ENCODE measurements at places on chromosomes 12 and 14.

DNA sequence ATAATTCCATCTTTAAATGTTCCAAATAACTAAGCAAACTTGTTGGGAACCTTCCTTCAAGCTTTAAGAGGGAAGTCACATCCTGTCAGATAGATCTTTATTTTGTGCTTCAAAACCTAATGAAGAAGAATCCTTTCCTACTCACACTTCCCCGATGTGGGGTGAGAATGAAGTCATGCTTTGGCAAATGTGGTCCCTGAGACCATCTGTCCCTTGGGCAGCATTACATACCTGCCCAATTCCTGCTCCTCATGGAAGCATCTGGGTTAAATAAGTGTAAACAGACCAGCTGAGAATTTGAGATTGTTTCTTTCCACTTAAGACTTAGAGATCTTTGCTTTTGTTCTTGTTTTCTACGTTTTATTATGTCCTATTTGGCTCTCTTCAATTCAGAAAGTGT is 606.0 kb upstream of the TMEM132C start:
- DNase-seq = no peak

GRCh38 chr12:114562654-114563053 is 121.3 kb downstream of the TBX3 start:
- no peak for DNase-seq

GRCh38 chr14:78157494-78158437 is 12.4 kb upstream of the NRXN3 start:
- DNase-seq = no peak

DNA sequence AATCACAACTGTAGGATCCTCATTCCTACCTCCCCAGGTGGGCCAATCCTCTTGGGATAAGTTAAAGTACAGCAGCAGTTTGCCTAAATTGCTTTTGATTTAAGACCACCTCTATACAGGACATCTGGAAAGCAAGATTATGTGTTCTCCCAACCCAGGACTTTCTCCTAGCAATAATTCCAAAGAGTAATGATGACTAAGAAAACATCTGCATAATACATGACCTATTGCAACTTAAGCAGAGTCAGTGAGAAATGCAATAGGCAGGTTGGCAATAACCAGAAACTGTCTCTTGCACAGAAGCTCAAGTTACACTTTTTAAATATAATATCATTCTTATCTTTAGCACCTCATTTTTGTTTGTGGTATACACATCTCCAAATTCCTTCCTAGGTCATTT is 275.4 kb downstream of the TRHDE start:
- DNase-seq = no peak

DNA sequence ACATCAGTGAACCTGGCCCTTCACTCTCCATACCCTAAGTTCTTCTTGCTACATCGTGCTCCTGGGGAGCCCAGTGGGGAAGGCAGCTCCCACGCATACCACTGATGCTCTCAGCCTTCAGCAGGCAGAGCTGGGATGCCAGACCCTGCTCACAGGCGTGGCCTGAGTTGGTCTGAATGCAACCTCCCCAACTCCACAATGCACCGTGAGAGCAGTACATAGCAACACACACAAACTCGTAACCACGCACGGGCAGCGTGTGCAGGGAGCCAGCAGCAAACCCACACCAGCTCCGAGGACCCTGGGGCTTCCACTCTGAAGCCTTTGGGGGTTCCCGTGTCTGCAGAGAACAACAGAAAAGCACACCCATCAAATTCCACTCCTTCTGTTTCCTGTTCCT is 37.3 kb downstream of the ANO2 start:
- DNase-seq = no peak

GRCh38 chr12:56622535-56622934 is 7.6 kb downstream of the BAZ2A start:
- no peak for DNase-seq

DNA sequence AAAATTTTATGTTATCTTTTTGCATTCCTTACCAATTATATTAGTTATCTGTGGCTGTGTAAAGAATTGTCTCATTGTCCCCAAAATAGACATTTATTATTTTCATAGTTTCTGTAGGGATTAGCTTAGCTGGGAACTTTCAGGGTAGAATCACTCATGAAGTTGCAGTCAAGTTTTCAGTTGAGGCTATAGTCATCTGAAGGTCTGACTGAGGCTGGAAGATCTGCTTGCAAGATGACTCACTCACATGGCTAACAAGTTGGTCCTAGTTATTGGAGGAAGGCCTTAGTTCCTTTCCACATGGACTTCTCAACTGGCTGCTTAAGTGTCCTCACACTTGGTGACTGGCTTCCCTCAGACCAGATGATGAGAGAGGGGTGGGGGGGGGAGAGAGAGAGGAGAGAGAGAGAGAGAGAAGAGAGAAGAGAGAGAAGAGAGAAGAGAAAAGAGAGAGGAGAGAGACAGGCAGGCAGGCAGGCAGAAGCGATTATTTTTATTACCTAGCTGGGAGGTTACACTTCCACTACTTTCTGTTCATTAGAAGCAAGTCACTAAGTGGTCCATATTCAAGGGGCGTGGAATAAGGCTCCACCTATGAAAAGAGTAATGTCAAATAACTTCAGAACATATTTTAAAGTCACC is 6.4 kb downstream of the AP5M1 start:
- no peak for DNase-seq

GRCh38 chr14:100736269-100737180 is 9.8 kb downstream of the DLK1 start:
- DNase-seq = peak; percentile 27

DNA sequence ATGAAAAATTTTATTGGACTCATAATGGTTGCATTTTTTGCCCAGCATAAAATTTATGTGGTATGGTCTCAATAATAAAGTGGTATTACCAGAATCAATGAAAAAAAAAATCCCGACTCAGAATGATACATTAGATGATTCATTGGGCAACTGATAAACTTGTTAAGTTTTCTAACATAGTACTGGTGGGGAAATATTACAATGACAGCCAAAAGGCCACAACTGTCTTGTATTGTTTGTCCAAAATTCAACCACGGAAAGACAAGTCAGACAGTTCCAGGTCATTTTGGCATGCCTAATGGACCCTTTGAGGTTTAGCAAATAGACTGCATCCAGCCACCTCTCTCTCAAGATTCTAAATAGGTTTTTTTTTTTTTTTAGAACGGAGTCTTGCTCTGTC is 70.5 kb upstream of the TRIM9 start:
- DNase-seq = no peak

GRCh38 chr12:5514016-5514415 is 82.1 kb downstream of the NTF3 start:
- no peak for DNase-seq

- DNase-seq = peak; percentile 60
Measured at GRCh38 chr12:116539905-116540482, 19.2 kb upstream of the MAP1LC3B2 start.

GRCh38 chr14:68634874-68635595 is 157.8 kb downstream of the ZFP36L1 start:
- peak; percentile 14 for DNase-seq

DNA sequence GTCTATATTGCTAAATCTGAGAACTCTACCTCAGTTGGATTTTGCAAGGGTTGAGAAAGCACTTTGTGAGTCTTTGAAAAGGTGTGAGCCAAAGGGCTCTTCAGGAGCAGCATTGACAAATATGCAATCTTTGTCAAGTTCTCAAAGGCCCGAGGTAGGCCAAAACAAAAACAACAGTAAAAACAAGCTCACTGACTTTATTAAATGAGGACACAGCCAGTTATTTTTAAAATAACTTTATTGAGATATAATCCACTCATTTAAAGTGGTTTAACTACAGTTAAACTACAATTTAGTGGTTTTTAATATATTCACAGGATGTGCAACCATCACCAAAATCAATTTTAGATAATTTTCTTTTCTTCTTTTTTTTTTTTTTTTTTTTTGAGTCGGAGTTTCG is 2.0 kb upstream of the CREBL2 start:
- DNase-seq = no peak

DNA sequence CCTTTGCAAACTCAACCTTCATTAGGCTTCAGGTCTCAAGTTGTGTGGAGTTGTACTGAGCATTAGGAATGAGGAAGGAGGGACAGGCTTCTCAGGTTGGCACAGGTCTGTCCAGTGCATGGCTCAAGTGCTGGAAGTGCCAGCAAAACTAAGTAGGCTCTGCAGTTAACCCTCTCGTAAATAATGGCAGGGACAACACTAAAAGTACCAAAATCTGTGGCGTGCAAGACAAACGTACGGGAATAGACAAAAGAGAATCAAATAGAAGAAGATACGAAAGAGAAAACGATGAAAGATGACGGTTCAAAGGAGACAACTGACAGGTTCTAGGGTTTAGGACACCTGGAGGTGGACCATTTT is 612 bp downstream of the TRAPPC6B start:
- DNase-seq = no peak

GRCh38 chr14:61179061-61179690 is 102.0 kb downstream of the TMEM30B start:
- no peak for DNase-seq

DNA sequence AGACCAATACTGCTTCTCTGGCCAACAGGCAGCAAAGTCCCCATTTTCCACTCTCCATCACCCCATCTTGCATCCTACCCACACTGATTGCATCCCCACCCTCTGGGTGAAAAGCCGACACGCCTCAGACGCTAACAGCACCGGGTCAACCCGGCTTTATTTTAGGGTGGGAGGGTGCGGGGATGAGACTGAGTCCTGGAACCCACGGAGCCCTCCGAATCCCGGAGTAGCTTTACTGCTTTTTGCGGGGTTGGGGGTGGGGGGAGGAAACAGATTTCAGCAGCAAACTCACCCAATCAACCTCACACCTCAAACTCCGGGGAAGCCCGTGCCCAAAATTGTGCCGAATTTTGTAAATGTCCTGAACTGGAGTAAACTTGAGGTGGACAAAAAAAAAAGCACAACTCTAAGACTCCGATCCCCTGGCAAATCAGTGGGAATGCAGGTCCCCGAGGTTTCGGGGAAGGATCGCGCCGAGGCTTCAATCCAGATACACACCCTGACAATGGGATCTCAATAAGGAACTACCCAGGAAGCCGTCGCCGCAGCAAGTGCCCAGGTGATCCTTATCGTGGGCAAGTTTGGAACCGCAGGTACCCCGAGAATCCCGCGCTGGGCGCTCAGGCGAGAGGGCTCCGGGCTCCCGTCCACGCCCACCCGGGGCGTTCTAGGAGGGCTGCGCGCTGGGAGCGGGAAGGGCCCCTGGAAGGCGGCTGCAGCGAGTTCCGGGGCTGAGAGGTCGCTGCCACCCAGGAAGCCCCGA is 1.1 kb downstream of the GCH1 start:
- DNase-seq = no peak

- no peak for DNase-seq
Measured at GRCh38 chr12:16399101-16399500, 51.7 kb downstream of the MGST1 start.

GRCh38 chr12:12943586-12944260 is 8.2 kb downstream of the GPRC5D start:
- no peak for DNase-seq

DNA sequence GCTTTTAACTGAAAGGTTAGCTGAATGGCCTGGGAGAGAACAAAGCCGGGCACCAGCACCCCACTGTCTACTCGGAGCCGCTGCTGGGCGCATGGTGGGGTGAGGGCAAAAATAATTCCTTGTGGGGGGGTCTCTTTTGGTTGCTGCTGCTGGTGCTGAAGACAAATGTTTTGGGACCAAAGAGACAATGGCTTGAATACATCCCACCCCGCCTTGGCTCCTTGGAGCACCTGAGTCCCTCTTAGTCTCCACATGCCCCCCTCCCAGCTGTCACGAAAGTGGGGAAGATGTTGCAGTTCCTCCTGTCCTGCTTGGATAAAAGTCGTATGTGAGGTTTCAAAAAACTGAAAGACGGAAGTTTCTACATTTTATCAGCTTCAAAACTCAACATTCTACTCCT is 85.0 kb downstream of the PIWIL1 start:
- no peak for DNase-seq

- DNase-seq = peak; percentile 79
Measured at GRCh38 chr12:54217774-54218241, 29.0 kb upstream of the SMUG1 start.

GRCh38 chr14:40240245-40240859 is 808.1 kb upstream of the FBXO33 start:
- no peak for DNase-seq

- DNase-seq = no peak
Measured at GRCh38 chr14:72925815-72926291, 411 bp upstream of the DCAF4 start.

GRCh38 chr12:53514628-53515290 is 7.5 kb upstream of the NPFF start:
- no peak for DNase-seq

DNA sequence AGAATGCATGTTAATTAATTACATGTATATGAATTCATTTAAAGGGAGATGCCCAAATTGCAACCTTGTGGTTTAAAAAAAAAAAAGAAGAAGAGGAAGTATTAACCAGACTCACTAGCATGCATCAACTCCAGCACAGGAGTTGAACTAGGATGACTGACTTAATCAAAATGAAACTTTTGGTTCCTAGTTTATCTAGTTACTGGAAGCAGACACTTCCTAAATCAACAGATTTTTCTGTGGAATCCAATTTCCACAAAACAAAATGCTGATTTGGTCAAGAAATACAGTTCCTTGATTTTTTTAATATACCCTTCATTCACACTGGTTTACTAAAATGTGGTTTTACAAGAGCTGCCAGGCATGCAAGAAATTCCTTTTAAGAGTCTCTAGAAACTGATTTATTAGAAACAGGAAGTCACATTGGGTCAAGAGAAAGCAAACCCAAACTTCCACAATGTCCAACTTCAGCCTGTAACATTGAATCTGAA is 41.6 kb downstream of the ITPR2 start:
- no peak for DNase-seq

GRCh38 chr12:75727577-75727976 is 216.2 kb upstream of the KRR1 start:
- DNase-seq = no peak

GRCh38 chr12:57822392-57823130 is 4.0 kb upstream of the AVIL start:
- DNase-seq = no peak

DNA sequence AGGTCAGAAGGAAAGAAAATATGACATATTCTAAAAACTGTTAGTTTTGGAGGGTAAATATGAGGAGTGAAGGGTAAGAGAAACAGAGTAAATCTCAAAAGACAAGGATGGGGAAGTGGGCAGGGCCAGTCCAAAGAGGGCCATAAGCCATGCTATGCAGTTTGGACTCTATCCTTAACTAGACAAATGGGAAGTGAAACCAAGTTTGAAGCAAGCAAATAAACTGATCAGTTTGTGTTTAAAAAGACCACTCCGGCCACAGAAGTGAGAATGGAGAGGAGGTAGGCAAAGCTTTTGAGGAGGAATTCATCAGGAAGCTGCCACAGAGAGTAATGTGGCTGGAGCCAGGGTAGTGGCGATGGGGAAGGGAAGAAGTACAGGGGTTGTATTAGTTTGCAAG is 37.5 kb upstream of the DAAM1 start:
- no peak for DNase-seq

GRCh38 chr14:89572596-89573398 is 155.8 kb upstream of the FOXN3 start:
- no peak for DNase-seq

DNA sequence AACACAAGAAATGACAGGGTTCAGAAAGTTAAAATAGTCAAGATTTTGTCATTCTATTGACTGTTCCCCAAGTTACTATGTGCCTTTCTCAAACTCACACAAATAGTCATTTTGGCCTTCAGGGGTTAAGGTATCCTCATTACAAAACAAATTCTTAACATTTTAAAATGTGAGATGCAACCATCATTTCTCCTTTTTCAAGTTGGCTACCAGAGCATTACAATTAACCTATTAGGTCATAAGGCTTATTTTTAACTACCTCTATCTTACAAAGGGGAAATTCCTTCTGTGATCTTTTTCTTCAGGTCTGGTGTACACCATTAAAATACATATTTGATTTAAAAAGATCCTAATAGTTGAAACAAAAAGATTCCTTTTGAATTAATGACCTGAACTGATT is 61.2 kb downstream of the SLC38A1 start:
- DNase-seq = no peak

All from aorta (tissue), 5 donors.